ENCODE measurements at places on chromosomes 1 and 21. TPM values are rescaled to one million over a fixed set of nuclear protein-coding genes. Genes with fewer than 3 reads are reported as not detected.

Gene SLC2A5
- total RNA-seq, result 2.3 TPM

Gene LYSMD1
- 5.6 TPM for total RNA-seq

Gene AIM2
- 0.11 TPM for total RNA-seq

Gene CD48
- total RNA-seq, result under 0.01 TPM

Gene KCNE2
- not detected for total RNA-seq

Gene GJB4
- not detected for total RNA-seq

Gene CAMK1G
- total RNA-seq, result 8.4 TPM

Gene CLCA1
- total RNA-seq, result under 0.01 TPM

Gene RHEX
- not detected for total RNA-seq

Gene TSTD1
- 3.4 TPM for total RNA-seq
